ENCODE measurements at places on chromosomes 6 and 20.

GRCh38 chr20:38172408-38172807, 7.3 kb upstream of the TGM2 start:
- no peak for DNase-seq
- H3K4me3 ChIP-seq = no peak overlapping the region
- H3K36me3 ChIP-seq = no peaks in the 10 kb centered on the region
- no peaks in the 10 kb centered on the region for H3K27me3 ChIP-seq
- no peak overlapping the region for H3K27ac ChIP-seq
- no peaks in the 10 kb centered on the region for H3K4me1 ChIP-seq

DNA sequence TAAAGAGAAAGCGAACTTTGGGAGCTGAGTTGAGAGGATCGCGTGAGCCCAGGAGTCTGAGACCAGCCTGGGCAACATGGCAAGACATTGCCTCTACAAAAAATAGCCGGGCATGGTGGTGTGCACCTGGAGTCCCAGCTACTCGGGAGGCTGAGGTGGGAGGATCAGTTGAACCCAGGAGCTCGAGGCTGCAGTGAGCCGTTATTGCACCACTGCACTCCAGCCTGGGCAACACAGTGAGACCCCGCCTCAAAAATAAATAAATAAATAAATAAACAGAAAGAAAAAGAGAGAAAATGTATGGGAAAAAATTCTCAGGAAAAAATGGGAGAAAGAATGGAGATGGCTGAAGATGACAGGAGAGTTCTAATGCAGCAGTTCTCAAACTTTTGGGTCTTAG, 2.5 kb downstream of the C20orf202 start:
- no peak overlapping the region for H3K27ac ChIP-seq
- H3K4me1 ChIP-seq = no peaks in the 10 kb centered on the region
- no peaks in the 10 kb centered on the region for H3K27me3 ChIP-seq

DNA sequence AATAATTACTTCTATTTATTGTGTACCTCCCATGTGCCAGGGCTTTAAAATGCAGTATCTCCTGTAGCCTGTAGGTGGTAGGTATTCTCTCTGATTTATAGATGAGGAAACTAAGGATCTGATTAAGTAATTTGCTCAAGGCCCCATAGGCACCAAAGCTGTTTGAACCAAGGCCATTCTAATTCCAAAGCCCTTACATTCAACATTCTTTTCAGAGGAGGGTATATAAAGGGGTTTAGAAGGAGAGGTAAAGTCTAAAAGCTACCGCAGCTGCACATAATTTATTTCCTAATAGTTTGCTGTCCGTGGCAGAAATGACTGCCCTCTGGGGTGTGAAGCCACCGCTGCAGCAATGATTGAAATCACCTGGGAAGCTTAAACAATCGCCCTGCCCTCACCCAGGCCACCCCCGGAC, 95.0 kb upstream of the FAM8A1 start:
- no peak overlapping the region for H3K4me3 ChIP-seq
- no peaks in the 10 kb centered on the region for H3K27me3 ChIP-seq
- no peak overlapping the region for H3K27ac ChIP-seq
- no peak for DNase-seq

GRCh38 chr20:51789434-51789833, 12.9 kb downstream of the SALL4 start:
- DNase-seq = no peak
- no peak overlapping the region for H3K4me3 ChIP-seq
- H3K27me3 ChIP-seq = no peaks in the 10 kb centered on the region
- no peak overlapping the region for H3K27ac ChIP-seq
- H3K4me1 ChIP-seq = no peaks in the 10 kb centered on the region

DNA sequence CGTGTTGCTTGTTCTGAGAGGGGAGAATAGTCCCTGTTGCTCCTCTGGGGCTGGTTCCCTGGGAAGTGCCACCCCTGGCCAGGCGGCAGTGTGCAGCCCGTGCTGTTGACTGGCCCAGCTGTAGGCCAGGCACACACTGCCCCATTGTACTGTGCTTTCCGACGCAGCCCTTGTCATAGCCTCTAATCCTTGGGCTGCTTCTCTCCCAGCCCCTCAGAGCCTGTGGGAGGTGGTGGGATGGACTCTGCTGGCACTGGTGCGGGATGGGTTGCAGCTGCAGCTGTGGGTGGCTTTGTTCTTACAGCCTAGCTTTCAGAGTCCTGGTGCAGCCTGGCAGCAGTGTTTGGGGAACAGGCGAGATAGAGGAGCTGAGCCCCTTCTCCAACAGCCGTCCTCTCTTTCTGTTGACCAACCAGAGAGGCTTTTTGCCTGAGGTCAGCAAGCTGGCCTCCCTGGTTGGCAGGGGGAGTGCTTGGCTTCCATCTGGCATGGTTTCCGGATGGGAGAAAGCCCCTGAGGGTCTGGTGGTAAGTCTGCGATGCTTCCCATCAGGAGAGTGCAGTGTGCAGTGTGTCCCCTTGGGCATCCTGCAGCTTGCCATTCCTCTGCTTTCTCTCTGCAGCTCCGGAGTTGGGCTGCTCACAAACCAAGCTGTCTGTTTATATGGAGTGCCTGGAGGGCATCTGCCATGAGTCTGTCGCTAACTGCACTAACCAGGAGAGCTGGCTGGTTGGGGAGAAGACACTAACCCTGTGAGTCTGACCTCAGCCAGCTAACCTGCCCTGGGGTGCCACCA, 12.1 kb downstream of the TJAP1 start:
- H3K4me3 ChIP-seq = no peak overlapping the region
- DNase-seq = no peak
- H3K27ac ChIP-seq = no peak overlapping the region

GRCh38 chr6:13988049-13988738, 63.4 kb downstream of the RNF182 start:
- no peaks in the 10 kb centered on the region for H3K36me3 ChIP-seq
- DNase-seq = no peak
- no peak overlapping the region for H3K4me3 ChIP-seq
- no peaks in the 10 kb centered on the region for H3K4me1 ChIP-seq
- H3K27ac ChIP-seq = no peak overlapping the region
- H3K27me3 ChIP-seq = no peaks in the 10 kb centered on the region

DNA sequence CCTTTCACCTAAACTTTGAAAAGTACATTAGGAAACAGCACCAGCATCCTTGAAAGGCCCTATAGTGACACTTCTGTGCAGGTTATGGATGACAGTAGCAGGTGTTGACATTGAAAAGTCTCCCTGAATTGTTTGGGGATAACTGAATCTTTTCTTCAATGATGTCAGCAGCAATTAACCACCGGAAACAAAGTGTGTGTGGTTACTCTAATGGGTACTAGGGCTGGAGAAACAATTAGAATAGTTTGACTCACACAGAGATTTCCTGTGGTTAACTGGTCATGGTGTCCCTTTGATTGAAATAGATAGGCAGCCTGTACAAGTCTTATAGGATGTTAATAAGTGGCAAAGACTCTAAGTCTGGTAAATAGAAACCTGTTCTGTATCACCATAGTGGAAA, 189.1 kb downstream of the TBX18 start:
- H3K36me3 ChIP-seq = no peaks in the 10 kb centered on the region

- H3K4me1 ChIP-seq = no peaks in the 10 kb centered on the region
- DNase-seq = no peak
Measured at GRCh38 chr20:32231847-32232246, 24.2 kb downstream of the POFUT1 start.

GRCh38 chr6:144824018-144824417, 538.9 kb downstream of the UTRN start:
- H3K4me1 ChIP-seq = no peaks in the 10 kb centered on the region
- H3K36me3 ChIP-seq = no peaks in the 10 kb centered on the region
- no peak for DNase-seq
- no peak overlapping the region for H3K27ac ChIP-seq
- no peak overlapping the region for H3K4me3 ChIP-seq

DNA sequence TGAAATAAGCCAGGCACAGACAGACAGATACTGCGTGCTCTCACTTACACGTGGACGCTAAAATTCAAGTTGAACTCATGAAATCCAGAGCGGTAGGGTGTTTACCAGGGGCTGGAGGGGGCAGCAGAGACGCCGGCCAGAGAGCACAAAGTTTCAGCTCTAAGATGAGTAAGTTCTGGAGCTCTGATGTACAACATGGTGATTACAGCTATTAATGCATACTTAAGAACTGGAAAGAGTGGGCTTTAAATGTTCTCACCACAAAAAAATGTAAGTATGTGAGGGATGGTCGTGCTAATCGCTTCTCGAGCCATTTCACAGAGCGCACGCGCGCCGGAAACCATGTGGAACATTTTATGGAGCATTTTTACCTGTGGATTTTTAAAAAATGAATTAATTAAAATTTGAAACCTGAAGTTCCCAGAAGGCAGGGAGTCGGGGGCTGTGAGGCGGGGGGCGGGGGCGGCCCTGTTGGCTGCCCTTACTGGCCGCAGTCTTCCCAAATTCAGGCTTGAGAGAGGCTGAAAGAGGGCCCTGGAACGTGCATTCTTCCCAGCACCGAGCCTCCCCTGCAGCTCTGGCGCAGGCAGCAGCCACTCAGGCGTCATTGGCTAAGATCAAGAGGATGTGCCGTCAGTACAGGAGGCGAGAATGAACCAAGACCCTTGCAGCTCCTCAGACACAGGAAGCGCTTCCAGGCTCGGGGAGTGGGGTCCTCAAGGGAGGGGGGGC, 8.5 kb upstream of the SLCO4A1 start:
- no peak for DNase-seq
- no peak overlapping the region for H3K27ac ChIP-seq
- H3K27me3 ChIP-seq = peaks cover 24% of the 10 kb centered on the region
- H3K4me3 ChIP-seq = no peak overlapping the region
- H3K36me3 ChIP-seq = no peaks in the 10 kb centered on the region

GRCh38 chr20:61683721-61684120, 382.0 kb downstream of the TAF4 start:
- no peak overlapping the region for H3K4me3 ChIP-seq
- H3K27ac ChIP-seq = peak overlapping the region; percentile 66
- H3K4me1 ChIP-seq = no peaks in the 10 kb centered on the region

GRCh38 chr6:2746557-2747061, 4.1 kb downstream of the MYLK4 start:
- H3K4me3 ChIP-seq = no peak overlapping the region
- DNase-seq = no peak
- no peaks in the 10 kb centered on the region for H3K4me1 ChIP-seq
- no peaks in the 10 kb centered on the region for H3K36me3 ChIP-seq
- H3K27me3 ChIP-seq = no peaks in the 10 kb centered on the region

DNA sequence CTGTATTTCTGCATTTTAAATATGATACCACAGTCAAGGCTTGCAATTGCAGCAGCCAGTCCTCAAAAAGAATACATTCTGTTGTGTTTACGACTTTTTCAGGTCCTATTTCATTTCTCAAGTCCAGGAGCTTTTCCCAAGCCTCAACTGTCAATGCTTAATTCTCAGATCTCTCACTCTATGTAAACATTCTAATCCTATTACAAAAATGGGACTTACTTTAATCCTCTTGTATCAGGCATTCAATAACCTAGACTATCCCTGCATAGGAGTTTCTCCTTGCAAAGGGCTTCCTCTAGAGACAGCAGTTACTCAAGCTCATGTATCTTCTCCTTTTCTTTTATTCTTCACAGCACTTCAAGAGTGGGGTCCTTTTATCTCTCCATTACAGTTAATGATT, 1293.0 kb downstream of the GRIK2 start:
- H3K27me3 ChIP-seq = no peaks in the 10 kb centered on the region
- no peaks in the 10 kb centered on the region for H3K36me3 ChIP-seq
- H3K4me3 ChIP-seq = no peak overlapping the region
- no peak overlapping the region for H3K27ac ChIP-seq
- no peak for DNase-seq
- H3K4me1 ChIP-seq = no peaks in the 10 kb centered on the region

DNA sequence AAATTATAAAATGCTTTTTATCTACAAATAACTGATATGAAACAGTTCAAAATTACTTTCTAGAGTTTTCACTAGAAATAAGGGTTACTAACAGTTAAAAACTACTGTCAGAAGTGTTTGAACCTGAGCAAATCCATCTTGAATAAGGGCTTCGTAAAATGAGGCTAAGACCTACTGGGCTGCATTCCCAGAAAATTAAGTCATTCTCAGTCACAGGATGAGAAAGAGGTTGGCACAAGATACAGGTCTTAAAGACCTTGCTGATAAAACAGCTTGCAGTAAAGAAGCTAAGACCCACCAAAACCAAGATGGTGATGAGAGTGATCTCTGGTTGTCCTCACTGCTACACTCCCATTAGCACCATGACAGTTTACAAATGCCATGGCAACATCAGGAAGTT, 93.7 kb downstream of the PLG start:
- H3K27me3 ChIP-seq = no peaks in the 10 kb centered on the region
- H3K4me1 ChIP-seq = no peaks in the 10 kb centered on the region
- no peaks in the 10 kb centered on the region for H3K36me3 ChIP-seq
- no peak overlapping the region for H3K27ac ChIP-seq
- no peak for DNase-seq

DNA sequence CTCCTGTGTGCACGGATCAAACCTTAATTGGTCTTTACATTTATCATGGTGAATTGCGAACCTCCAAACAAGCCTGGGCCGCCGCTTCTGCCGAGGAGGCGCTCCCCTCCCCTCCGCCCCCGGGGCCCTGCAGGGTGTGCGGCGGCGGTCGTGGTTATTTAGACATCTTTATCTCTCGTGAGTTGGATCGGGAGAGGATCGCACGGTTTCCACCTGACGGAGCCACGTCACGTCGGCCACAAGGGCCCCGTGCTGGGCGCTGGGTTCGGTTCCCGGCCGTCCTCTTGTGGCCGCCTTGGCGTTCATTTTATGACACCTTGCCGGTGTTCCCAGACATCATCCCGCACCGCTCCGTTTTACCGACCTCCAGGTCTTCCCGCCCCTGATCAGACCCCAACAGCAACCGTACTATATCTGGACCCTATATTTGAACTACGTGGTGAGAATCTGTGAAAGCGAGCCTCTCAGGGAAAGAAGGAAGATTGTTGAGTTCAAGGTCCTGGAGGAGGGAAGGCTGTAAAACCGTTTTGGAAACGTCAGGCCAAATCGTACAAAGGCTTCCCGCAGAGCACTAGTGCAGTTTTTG, 1.3 kb upstream of the CNR1 start:
- no peaks in the 10 kb centered on the region for H3K4me1 ChIP-seq
- DNase-seq = no peak
- peak overlapping the region; percentile 60 for H3K4me3 ChIP-seq
- H3K36me3 ChIP-seq = no peaks in the 10 kb centered on the region
- H3K27me3 ChIP-seq = peaks cover 46% of the 10 kb centered on the region
- H3K27ac ChIP-seq = no peak overlapping the region

DNA sequence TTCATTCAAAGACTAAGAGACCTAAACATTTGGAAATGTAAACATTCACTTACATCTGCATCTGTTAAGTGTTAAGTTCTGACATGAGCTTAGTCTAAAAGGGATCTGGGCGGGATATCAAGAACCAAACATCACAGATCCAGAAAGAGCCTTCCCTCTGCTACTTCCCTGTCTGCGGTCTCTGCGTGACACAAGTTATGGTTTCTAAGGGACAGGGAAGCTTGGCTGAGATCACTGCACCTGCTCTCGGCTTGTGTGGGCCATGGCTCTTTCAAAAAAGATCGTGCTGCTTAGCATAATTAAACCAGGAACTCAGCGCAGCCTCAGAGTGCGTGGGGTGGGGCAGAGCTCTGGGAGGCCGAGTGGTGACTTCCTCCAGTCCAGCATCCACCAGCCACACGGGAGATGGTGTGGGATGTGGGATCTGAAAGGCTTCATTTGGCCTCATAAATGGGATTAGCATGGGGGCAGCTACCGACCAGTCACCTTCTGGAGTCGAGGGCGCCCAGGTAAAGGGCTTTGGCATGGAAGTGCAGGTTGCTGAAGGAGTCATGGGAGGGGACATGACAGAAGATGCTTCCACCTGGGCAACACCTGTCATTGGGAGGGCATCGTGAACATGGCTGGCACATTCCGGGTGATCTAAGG, 16.7 kb upstream of the RAMACL start:
- DNase-seq = no peak
- no peaks in the 10 kb centered on the region for H3K36me3 ChIP-seq
- no peak overlapping the region for H3K4me3 ChIP-seq
- no peaks in the 10 kb centered on the region for H3K27me3 ChIP-seq
- no peak overlapping the region for H3K27ac ChIP-seq

Data from breast epithelium (tissue), 4 donors.